OCI-M1 (cell line): ENCODE measurements at places on chromosomes 13 and 19.

DNA sequence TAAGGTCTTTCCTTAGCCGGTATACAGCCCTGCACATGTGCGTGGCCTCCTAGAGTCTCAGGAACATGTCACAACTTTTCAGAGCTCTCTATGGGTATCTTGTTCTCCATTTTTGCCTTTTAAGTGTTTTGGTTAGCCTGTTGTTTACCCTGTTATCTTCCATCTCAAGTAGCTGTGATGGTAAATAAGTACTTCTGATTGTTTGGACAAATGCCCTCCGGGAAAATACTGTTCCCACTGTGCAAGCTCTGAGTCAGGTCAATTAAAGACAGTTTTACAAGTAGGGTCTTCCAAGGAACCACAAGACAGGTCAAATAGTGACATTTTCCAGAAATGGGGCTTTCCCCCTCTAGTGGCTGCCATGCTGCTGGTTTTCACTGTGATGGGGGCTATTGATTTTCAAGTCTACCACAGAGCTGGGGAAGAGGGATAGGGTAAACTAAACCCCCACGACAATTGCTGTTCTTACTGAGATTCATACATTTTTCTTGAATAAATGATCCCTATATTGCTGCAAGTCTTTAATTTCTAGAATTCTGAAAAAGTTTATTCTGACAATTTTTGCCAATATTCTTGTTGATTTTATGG, 109.5 kb downstream of the TM9SF2 start:
- peak; percentile 31 for DNase-seq

DNA sequence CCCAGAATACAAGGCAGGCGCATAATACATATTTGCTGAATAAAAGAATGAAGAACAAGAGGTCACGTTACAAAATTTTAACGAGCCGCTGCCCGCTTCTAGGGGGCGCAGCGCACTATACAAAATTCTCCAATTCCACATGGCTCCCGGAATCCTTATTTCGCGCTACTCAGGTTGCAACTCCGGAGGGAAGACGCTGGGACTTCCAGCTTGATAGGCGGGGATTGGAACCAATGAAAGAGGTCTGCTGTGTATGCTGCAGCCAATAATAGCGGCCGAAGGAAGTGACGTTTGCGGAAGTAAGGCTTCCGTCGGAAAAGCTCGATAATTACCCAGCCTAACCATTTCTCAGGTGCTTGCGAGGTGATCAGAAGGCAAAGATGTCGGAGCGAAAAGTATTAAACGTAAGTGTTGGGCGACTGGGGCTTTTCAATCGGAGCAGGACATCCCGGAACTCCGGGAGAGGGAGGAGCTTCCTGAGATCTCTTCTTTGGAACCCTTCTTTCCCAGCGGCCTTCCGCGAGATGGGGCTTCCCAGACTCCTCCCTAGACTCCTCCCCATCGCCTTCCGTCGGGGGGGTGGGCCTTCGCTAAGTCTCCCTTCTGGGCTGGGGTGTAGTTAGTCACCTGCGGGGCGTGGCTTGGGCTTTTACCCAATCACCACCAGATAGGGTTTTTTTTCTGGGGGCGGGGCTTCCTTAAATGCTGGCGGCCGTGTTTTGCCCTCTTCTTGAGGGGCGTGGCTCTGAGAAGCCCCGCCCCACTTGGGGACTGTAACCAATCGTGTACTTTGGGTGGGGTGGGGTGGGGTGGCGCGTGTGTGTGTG, at the start of gene YJU2:
Gene YJU2 (plus strand): TSS at position 314 of the 827 bp plus-strand sequence. CDS start 67 bp downstream, at position 381.
- peak; percentile 98 for DNase-seq

- DNase-seq = no peak
Observed at GRCh38 chr19:46125447-46125846, 959 bp upstream of the IGFL3 start.

- peak; percentile 86 for DNase-seq
Observed at GRCh38 chr19:44050740-44051649, 841 bp upstream of the ZNF223 start.

DNA sequence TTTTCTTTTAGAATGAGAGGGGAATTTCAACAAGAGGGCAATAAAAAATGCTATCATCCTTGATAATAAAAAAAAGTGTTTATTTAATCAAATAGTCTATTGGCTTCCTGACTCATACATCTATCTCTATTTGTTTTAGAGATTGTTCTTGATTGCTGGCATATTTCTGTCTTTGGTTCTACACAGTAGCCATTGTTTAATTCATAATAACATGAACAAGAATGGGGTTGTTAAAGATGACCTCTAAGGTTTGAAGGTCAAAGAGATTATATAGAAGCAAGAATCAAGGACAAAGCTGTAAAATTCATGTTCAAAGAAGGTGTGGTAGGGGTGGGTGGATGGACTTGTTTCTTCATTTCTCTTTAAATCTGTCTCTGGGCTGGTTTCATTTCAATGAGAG, 166.0 kb upstream of the KLF12 start:
- no peak for DNase-seq

DNA sequence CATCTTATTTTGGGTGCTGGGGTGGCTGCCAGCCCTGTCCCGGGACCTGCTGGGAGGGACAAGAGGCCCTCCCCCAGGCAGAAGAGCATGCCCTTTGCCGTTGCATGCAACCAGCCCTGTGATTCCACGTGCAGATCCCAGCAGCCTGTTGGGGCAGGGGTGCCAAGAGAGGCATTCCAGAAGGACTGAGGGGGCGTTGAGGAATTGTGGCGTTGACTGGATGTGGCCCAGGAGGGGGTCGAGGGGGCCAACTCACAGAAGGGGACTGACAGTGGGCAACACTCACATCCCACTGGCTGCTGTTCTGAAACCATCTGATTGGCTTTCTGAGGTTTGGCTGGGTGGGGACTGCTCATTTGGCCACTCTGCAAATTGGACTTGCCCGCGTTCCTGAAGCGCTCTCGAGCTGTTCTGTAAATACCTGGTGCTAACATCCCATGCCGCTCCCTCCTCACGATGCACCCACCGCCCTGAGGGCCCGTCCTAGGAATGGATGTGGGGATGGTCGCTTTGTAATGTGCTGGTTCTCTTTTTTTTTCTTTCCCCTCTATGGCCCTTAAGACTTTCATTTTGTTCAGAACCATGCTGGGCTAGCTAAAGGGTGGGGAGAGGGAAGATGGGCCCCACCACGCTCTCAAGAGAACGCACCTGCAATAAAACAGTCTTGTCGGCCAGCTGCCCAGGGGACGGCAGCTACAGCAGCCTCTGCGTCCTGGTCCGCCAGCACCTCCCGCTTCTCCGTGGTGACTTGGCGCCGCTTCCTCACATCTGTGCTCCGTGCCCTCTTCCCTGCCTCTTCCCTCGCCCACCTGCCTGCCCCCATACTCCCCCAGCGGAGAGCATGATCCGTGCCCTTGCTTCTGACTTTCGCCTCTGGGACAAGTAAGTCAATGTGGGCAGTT, 8.6 kb downstream of the CALM3 start:
- no peak for DNase-seq

GRCh38 chr13:27403727-27404385, 20.6 kb upstream of the GTF3A start:
- DNase-seq = no peak

- DNase-seq = no peak
Observed at GRCh38 chr19:23698711-23699520, 11.9 kb upstream of the ZNF675 start.

- no peak for DNase-seq
Observed at GRCh38 chr13:21234526-21234925, 58.1 kb downstream of the MRPL57 start.

GRCh38 chr13:107835339-107836018, 379.9 kb downstream of the LIG4 start:
- peak; percentile 66 for DNase-seq

- DNase-seq = no peak
Observed at GRCh38 chr13:20702915-20703779, at the start of gene IL17D. IL17D (plus strand) TSS chr13:20703699; CDS start chr13:20704002, 303 bp downstream.

DNA sequence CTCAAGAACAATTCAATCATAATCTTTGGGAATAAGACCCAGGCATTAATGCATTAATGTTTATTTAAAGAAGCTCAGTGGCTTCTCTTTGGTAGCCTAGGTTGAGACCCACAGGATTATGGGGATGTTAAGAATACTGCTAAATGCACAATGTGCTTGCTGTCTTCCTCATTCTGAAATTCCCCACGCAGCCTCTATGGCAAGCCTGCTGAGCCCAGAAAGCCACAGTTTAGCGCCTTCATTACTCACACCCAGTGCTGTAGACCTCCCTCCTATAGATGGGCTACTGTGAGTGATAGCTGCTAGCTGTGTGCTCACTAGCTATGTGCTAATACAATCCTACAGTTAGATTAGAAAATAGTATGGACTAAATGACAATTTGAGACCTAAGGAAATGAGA, 90.6 kb downstream of the TNFSF13B start:
- DNase-seq = peak; percentile 13
